ENCODE measurements at places on chromosomes 12 and 14. TPM values are rescaled to one million over a fixed set of nuclear protein-coding genes. Genes with fewer than 3 reads are reported as not detected.

- H3K27me3 ChIP-seq, result no peaks in the 10 kb centered on the region
- no peaks in the 10 kb centered on the region for H3K4me1 ChIP-seq
- DNase-seq, result no peak
- no peak overlapping the region for H3K4me3 ChIP-seq
Observed at GRCh38 chr12:91460469-91460868, 277.9 kb upstream of the DCN start.

Gene SLC38A4
- total RNA-seq, result 1.1 TPM

- no peaks in the 10 kb centered on the region for H3K27me3 ChIP-seq
- DNase-seq, result no peak
- no peak overlapping the region for H3K27ac ChIP-seq
- H3K36me3 ChIP-seq, result no peaks in the 10 kb centered on the region
- no peak overlapping the region for H3K4me3 ChIP-seq
Observed at GRCh38 chr14:80419345-80419744, 208.0 kb upstream of the DIO2 start.

- H3K27me3 ChIP-seq, result peaks cover 31% of the 10 kb centered on the region
- H3K27ac ChIP-seq, result peak overlapping the region; percentile 46
- H3K36me3 ChIP-seq, result no peaks in the 10 kb centered on the region
- peaks cover 28% of the 10 kb centered on the region for H3K4me1 ChIP-seq
- H3K4me3 ChIP-seq, result peak overlapping the region; percentile 47
- peak; percentile 78 for DNase-seq
Observed at GRCh38 chr12:132600048-132601032, 10.0 kb downstream of the LRCOL1 start.

Gene NAA30
- total RNA-seq, result 15.5 TPM

GRCh38 chr12:70796989-70797388 lies 123.5 kb downstream of the PTPRR start:
- H3K27me3 ChIP-seq, result no peaks in the 10 kb centered on the region
- H3K36me3 ChIP-seq, result no peaks in the 10 kb centered on the region
- H3K4me3 ChIP-seq, result no peak overlapping the region
- H3K4me1 ChIP-seq, result no peaks in the 10 kb centered on the region
- DNase-seq, result no peak

DNA sequence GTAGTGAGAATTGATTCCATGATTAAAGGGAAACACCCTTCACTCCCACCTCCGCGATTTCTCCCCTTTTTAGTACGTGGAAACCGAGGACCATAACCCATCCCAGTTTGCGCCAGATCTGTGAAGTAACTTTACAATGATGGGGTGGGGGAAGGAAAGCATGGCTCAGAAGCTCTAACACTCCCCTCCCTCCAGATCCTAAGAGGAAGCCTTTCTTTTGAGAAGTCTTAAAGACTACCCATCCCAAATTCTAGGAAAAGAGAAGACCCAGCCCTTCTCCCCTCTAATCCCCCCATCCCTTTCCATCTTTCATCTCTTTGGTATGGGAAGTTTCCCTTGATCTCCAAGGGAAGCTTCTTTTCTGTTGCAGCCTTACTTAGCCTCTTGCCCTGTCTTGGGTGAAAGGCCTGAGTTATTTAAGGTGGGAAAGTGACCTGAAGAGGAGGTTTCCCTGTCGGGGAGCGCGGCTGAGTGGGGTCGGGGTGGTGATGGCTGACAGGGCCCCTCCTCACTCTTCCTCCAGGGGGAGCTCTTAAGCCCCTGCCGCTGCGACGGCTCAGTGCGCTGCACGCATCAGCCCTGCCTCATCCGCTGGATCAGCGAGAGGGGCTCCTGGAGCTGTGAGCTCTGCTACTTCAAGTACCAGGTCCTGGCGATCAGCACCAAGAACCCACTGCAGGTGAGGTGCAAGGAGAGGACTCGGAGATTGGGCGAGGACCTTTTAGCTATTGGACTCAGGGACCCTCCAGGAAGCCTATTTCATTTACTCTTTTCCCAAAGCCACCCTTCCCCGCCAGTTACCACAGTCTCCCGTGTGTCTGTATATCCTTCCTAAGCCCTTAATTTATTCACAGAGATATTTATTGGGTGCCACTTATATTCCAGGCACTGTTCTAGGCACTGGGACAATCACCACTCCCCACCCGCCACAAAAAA lies 1.8 kb downstream of the MARCHF9 start:
- peak; percentile 72 for DNase-seq
- H3K4me3 ChIP-seq, result peak overlapping the region; percentile 64
- H3K27me3 ChIP-seq, result no peaks in the 10 kb centered on the region

Gene REP15
- 5.1 TPM for total RNA-seq

GRCh38 chr12:110229409-110229808 lies 51.6 kb upstream of the ATP2A2 start:
- H3K27me3 ChIP-seq, result no peaks in the 10 kb centered on the region
- no peak for DNase-seq
- peaks cover 16% of the 10 kb centered on the region for H3K4me1 ChIP-seq
- H3K4me3 ChIP-seq, result no peak overlapping the region

DNA sequence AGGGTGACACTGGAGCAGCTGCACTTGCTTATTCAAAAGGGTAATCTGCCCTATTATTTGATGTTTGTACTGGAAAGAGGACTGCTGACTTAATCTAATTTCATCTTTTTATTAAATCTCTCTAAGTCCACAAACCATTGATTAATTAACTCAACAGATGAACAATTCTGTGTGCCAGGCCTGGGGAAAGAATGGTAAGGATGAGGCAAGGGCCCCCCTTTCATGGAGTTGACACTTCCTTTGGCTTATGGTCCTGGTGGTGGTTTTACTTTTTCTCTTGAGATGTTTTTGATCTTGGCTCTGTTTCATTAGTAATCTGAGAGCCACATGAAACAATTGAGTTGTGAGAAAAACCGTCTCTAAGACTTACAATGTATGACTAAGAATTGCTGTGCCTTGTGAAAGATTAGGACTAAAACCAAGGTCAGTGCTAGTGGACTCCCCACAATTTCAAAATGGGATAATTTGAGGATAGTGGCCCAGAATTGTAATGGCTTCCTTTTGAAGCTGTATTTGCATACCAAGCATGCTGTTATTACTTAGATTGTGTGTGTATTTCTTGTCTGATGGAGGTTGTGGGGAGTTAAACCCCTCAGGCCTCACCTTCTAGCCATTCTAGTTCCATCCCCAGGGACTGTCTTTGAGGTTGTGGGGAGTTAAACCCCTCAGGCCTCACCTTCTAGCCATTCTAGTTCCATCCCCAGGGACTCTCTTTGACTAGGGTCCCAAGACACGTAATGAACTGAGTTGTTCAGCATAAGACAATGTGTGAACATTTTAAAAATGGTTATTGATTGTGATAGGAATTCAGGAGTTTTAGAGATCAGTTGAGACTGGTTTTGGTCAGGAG lies 52.5 kb upstream of the EVL start:
- H3K27me3 ChIP-seq, result no peaks in the 10 kb centered on the region
- H3K36me3 ChIP-seq, result no peaks in the 10 kb centered on the region
- no peak for DNase-seq
- H3K27ac ChIP-seq, result no peak overlapping the region
- peaks cover 23% of the 10 kb centered on the region for H3K4me1 ChIP-seq

Gene MAP3K9
- total RNA-seq, result 9.4 TPM

Gene KRT83
- not detected for total RNA-seq

DNA sequence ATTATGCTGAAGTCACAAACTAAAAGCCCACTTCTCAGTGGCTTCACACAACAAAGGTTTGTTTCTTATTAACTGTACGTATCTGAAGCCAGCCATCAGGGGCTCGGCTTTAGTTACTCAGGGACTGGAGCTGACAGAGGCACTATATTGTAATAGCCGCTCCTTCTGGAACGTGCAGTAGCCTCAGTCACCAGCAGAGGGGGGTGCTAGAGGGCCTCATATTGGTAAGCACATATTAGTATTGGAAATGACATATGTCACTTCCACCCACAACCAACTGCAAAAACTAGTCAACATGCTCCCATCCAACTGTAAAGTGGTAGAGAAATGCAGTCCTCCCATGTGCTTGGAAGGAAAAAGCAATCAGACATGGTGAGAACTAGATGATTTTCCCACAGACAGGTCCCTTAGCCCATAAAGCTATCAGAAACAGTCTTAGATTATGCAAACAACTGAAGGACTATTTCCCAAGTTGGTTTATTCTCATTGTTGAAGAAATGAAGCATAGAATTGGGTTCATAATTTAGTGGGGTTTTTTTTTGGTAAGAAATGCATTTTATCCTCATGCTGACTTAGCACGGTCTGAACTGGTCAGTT lies 183.6 kb upstream of the G2E3 start:
- H3K36me3 ChIP-seq, result no peaks in the 10 kb centered on the region
- H3K4me3 ChIP-seq, result no peak overlapping the region
- H3K27ac ChIP-seq, result no peak overlapping the region
- peak; percentile 55 for DNase-seq
- peaks cover 4% of the 10 kb centered on the region for H3K27me3 ChIP-seq
- H3K4me1 ChIP-seq, result no peaks in the 10 kb centered on the region

DNA sequence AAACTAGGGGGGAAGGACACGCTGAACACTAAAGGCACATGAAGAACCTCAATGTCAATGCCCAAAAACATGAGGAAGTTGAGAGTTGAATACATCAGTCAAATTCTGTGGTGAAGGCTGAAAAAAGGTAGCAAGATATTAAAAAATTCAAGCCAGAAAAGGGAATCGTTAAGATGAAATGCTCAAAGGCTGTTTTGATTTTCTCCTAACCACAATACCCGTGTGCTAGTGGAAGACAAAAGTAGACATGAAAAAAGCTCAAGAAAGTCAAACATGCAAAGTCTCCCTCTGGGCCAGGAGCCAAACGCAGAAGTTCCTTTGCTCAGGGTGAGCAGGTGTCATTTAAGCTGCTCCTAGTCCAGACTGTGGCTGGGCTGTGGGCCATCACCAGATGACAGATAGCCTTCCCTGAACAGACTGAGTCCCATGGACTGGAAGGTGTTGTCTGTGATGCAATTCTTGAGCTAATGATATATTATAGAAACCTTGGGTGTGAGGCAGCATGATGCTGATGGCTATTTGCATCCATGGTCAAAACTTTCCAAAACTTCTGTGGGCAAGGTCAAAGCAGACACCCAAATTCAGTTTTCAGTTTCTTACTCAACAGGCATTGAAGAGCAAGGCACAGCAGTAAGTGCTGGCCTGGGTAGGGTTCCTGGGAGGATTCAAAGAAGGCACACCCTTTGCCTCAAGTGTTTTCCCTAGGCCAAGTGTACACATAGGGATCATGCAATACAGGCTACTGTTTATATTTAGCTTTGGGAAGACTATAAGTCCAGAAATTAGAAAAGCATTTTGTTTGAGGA lies 81.6 kb downstream of the MYRFL start:
- no peaks in the 10 kb centered on the region for H3K36me3 ChIP-seq
- no peaks in the 10 kb centered on the region for H3K4me1 ChIP-seq
- H3K27me3 ChIP-seq, result no peaks in the 10 kb centered on the region
- no peak overlapping the region for H3K4me3 ChIP-seq

- no peak overlapping the region for H3K4me3 ChIP-seq
- H3K27me3 ChIP-seq, result peaks cover 18% of the 10 kb centered on the region
- no peak overlapping the region for H3K27ac ChIP-seq
- DNase-seq, result no peak
- H3K36me3 ChIP-seq, result no peaks in the 10 kb centered on the region
Observed at GRCh38 chr12:4421590-4422031, 24.0 kb downstream of the FGF6 start.

- no peak for DNase-seq
- H3K4me3 ChIP-seq, result no peak overlapping the region
- no peaks in the 10 kb centered on the region for H3K36me3 ChIP-seq
- H3K4me1 ChIP-seq, result no peaks in the 10 kb centered on the region
- H3K27ac ChIP-seq, result no peak overlapping the region
Observed at GRCh38 chr12:8970432-8970831, 18.9 kb upstream of the KLRG1 start.

GRCh38 chr14:50943943-50944646 lies at the start of gene PYGL:
Gene PYGL (minus strand): TSS chr14:50944483. CDS start chr14:50944403, 80 bp downstream.
- peak; percentile 89 for DNase-seq
- H3K27ac ChIP-seq, result peak within 1 kb of the TSS; percentile 88
- peak within 1 kb of the TSS; percentile 74 for H3K4me3 ChIP-seq
- no peaks in the 10 kb centered on the region for H3K27me3 ChIP-seq
- H3K36me3 ChIP-seq, result no peaks in the 10 kb centered on the region

Gene TEX22
- 3.8 TPM for total RNA-seq

Gene OGFOD2
- 19.5 TPM for total RNA-seq

DNA sequence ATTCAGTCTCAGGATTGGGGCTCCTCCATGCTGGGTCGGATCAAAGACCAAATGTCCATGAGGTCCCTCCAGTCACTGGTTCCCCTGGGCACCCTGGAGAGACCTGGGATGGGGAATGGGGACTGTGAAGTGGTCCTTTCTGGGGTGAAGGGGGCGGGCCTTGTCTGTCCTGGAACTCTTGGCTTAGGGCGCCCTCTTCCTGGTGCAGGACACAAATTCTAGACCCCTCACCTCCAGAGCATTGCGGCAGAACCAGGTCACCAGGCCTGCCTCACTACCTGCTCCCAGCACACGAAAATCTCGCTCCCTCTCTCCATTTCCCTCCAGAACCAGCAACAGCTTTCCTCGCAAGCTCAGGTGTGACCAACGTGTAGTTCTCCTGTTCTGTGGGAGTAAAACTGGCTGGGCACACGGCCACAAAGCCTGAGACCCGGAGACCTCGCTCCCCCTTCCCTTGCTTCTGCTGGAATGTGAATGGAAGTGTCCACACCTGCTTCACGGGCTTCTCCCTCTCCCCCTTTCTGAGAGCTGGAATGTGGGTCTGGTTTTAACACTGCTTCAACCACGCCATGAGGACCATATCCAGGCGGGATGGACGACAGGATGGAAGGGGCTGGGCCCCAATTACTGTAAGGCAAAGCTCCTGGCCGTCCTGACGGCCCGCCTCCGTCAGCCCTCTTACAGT lies 112.7 kb downstream of the SCARB1 start:
- no peaks in the 10 kb centered on the region for H3K36me3 ChIP-seq
- H3K27ac ChIP-seq, result peak overlapping the region; percentile 1
- no peak for DNase-seq
- H3K27me3 ChIP-seq, result no peaks in the 10 kb centered on the region

Gene ANKS1B
- total RNA-seq, result 4.0 TPM

GRCh38 chr12:101379149-101379548 lies 28.4 kb downstream of the ARL1 start:
- H3K4me1 ChIP-seq, result no peaks in the 10 kb centered on the region
- peaks cover 100% of the 10 kb centered on the region for H3K36me3 ChIP-seq
- H3K4me3 ChIP-seq, result no peak overlapping the region
- H3K27me3 ChIP-seq, result no peaks in the 10 kb centered on the region

Gene CCDC175
- total RNA-seq, result 1.0 TPM

Gene RD3L
- not detected for total RNA-seq

- H3K4me1 ChIP-seq, result peaks cover 50% of the 10 kb centered on the region
- H3K36me3 ChIP-seq, result no peaks in the 10 kb centered on the region
- no peak overlapping the region for H3K4me3 ChIP-seq
- no peak for DNase-seq
- H3K27me3 ChIP-seq, result no peaks in the 10 kb centered on the region
Observed at GRCh38 chr14:93965287-93965821, 11.0 kb downstream of the ASB2 start.

Gene SERPINA9
- total RNA-seq, result not detected

- H3K4me3 ChIP-seq, result no peak overlapping the region
- H3K4me1 ChIP-seq, result no peaks in the 10 kb centered on the region
- no peaks in the 10 kb centered on the region for H3K27me3 ChIP-seq
- no peak for DNase-seq
Observed at GRCh38 chr12:125129591-125130255, 64.5 kb downstream of the AACS start.

Gene IFNG-AS1
- total RNA-seq, result not detected
